NCI-H187 treated with DMSO at 0.1 percent for 48 hours (cell line): ENCODE measurements at places on chromosomes 6 and 20.

GRCh38 chr6:131792091-131792496 is 15.7 kb upstream of the ENPP1 start:
- no peak for DNase-seq

DNA sequence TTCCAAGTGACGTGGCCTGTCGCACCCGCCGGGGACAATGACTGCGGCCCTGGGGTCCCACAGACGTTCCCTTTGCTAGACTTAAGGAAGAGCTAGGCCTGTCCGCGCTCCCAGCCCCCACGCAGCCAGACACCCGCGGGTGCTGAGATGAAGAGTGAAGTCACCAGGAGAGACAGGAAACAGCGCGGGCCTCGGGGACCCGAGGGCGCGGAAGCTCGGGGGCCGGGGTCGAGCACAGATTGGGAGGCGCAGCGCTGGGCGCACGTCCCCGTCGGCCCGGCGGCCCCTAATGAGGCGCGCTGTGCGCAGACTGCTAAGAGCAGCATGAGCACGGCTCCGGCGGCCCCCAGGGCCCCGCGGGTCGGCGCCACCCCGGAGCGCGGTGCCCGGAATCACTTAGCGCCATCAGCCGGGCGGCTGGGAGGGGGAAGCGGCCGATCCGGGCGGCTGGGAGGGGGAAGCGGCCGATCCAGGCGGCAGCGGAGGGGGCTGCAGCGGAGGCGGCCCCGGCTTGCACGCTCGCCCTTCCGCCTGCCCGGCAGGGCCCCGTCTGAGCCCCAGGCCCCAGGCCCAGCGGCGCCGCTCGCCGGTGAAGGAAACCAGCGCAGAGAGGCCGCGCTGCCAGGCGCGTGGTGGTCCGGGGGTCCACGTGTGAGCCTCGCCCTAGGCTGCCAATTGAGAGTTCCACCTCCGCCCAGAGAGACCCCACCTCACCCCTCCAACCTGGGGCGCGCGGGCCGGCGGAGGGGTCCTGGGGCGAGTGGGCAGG is 8.3 kb upstream of the AVP start:
- DNase-seq, result no peak

- DNase-seq, result no peak
Observed at GRCh38 chr6:138428944-138429598, 25.0 kb downstream of the HEBP2 start.

GRCh38 chr6:39812853-39813533 is 20.8 kb downstream of the DAAM2 start:
- DNase-seq, result peak; percentile 95

DNA sequence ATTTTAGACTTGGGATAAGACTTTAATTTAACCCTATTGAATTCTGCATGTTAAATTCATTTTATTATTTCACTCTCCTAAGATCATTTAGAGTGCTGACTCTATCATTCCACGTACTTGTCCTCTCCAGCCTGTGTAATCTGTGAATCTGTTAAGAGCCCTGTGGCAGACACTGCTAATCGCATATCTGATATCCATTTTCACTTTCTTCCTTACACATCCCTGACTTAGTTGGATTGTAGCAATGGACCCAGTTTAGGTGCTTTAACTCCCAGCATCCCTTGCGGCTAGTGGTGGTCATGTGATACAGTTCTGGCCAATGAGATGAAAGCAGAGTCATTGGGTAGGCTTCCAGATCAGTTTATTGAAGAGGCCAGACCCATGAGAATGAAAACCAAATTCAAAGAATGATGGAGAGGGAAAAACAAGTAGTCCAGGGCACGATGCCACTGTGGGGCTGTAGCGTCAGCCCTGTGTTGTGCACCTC is 57.2 kb upstream of the SOX4 start:
- no peak for DNase-seq

- no peak for DNase-seq
Observed at GRCh38 chr6:157864185-157864761, 41.2 kb downstream of the SNX9 start.

DNA sequence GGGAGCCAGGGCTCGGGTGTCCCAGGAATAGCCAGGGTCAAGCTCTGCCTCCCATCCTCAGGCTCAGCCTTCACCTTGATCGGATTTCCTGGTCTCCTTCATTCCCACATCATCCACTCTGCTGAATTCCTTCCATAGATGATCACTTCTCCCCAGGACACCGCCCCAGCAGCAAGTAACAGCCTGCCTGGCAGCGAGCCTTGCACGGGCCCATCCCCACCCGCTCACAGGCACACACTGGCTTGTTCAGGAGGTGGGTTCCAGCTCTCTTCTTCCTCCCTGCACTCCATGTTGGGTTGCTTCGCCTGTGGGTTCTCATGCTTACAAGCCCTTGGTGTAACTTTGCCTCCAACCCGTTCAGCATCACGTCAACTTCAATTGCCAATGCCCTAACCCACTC is 113.0 kb upstream of the IYD start:
- DNase-seq, result no peak

DNA sequence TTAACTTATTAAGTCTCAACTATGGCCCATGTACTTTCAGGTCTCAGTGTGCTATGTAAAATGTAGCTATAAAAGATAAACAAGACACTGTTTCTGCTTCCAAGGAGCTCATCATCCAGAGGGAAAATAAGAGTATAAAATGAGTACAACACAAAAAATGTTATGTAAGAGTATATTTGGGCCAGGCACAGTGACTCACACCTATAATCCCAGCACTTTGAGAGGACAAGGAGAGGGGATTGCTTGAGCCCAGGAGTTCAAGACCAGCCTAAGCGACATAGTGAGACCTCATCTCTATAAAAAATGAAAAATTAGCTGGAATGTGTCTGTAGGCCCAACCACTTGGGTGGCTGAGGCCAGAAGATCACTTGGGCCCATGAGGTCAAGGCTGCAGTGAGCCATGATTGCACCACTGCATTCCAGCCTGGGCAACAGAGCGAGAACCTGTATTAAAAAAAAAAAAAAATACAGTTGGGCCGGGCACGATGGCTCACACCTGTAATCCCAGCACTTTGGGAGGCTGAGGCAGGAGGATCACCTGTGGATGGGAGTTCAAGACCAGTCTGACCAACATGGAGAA is 124.0 kb downstream of the EDN1 start:
- no peak for DNase-seq

DNA sequence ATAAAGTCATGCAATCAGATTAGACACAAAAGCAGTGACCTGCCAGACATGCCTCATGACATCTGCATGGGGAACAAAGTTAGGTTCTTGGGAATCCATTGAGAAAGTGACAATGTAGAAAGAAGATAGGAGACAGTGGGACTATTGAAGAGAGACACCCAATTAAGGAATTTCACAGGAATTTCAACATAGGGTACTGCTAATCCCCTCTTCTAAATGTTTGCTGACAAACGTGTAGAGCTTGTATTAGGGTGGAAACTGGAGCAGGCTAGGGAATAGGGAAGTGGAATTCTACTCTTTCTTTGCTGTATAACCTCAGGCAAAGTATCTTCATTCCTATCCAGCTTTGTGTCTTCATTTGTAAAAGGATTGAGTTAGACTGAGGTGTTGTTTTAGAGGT is 409.4 kb upstream of the SASH1 start:
- DNase-seq, result no peak

DNA sequence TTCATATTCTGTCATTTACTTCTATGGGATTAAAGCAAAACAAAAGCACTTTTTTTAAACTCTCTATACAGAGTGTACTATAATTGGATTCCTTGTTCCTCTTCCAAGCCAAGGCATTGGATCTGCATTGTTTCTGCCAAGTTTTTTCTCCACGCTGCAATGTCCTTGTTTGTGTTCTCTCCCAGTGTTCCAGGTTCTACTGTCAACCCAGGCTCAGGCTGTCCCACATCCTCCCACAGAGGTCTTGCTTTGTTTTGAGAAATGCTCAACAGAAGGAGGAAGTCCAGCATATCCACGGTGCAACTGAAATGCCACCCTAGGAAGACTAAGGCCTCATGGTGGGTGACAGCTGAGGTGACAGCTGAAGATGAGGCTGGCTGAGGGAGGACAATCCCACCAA is 287.1 kb upstream of the PRDM1 start:
- DNase-seq, result no peak

- no peak for DNase-seq
Observed at GRCh38 chr6:147384737-147385710, 123.5 kb upstream of the SAMD5 start.

- DNase-seq, result no peak
Observed at GRCh38 chr6:6694368-6694780, 105.9 kb downstream of the LY86 start.
